ENCODE measurements at places on chromosomes 4 and X. TPM values are rescaled to one million over a fixed set of nuclear protein-coding genes. Genes with fewer than 3 reads are reported as not detected.

The EIF1AX gene
- total RNA-seq, result 51.1 TPM

The IL3RA gene
- total RNA-seq, result not detected

The RIBC1 gene
- 1.6 TPM for total RNA-seq

The TAB3 gene
- 14.7 TPM for total RNA-seq

GRCh38 chr4:104420766-104421165 lies 73.9 kb downstream of the CXXC4 start:
- no peaks in the 10 kb centered on the region for H3K4me1 ChIP-seq
- H3K27me3 ChIP-seq, result peaks cover 9% of the 10 kb centered on the region
- no peak for DNase-seq
- no peak overlapping the region for H3K27ac ChIP-seq

- peaks cover 4% of the 10 kb centered on the region for H3K4me1 ChIP-seq
- H3K27ac ChIP-seq, result no peak overlapping the region
- H3K4me3 ChIP-seq, result no peak overlapping the region
Measured at GRCh38 chr4:89447543-89447942, 139.9 kb upstream of the GPRIN3 start.

DNA sequence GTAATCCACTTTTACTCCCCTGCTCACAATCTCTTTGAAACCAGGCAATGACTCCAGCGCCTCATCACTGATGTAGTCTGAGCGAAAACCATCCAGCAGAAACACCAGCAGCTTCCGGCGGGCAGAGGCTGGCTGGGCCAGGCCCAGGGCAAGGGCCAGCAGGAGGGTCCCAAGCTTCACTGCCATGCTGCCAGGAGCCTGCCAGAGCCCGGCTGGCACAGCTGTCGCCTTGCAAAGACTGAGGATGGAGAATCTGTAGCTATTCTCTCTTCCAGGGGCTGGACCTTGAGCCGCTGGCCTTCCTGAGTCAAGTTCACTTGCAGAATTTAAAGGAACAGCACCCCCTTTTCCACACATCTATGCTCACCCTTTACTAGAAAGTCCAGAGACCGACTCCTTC lies at the start of gene ENPP6:
ENPP6 (minus strand) TSS at position 240 of the 400 bp plus-strand sequence; CDS start at position 186, 54 bp downstream.
- H3K4me1 ChIP-seq, result no peaks in the 10 kb centered on the region
- no peak within 1 kb of the TSS for H3K27ac ChIP-seq
- H3K36me3 ChIP-seq, result no peaks in the 10 kb centered on the region
- peaks cover 32% of the 10 kb centered on the region for H3K27me3 ChIP-seq

GRCh38 chr4:118226311-118227010 lies 126.3 kb downstream of the PRSS12 start:
- H3K27ac ChIP-seq, result no peak overlapping the region
- H3K27me3 ChIP-seq, result no peaks in the 10 kb centered on the region
- no peaks in the 10 kb centered on the region for H3K36me3 ChIP-seq
- no peak overlapping the region for H3K4me3 ChIP-seq
- no peak for DNase-seq
- H3K4me1 ChIP-seq, result no peaks in the 10 kb centered on the region

DNA sequence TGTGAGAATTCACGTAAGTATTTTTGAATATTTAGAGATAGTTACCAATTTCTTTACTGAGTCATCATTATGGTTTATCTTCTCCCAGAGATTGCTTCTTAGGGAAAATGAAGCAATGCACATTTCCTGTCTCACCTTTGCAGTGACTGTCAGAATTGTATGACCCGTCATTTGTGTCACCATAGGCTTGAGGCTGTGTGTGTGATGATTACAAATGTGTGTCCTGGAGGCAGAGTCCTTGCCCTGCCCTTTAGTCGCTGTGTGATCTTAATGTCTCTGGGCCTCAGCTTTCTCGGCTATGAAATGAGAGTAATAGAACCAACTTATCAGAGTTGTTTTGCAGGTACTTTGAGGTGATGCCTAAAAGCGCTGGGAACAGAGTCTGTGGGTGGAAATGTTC lies 13.9 kb downstream of the HCCS start:
- H3K27ac ChIP-seq, result no peak overlapping the region
- no peaks in the 10 kb centered on the region for H3K27me3 ChIP-seq
- H3K4me3 ChIP-seq, result no peak overlapping the region
- peaks cover 26% of the 10 kb centered on the region for H3K36me3 ChIP-seq
- no peaks in the 10 kb centered on the region for H3K4me1 ChIP-seq

- DNase-seq, result no peak
- H3K4me3 ChIP-seq, result no peak overlapping the region
- no peaks in the 10 kb centered on the region for H3K4me1 ChIP-seq
- no peaks in the 10 kb centered on the region for H3K36me3 ChIP-seq
- no peaks in the 10 kb centered on the region for H3K27me3 ChIP-seq
Measured at GRCh38 chr4:175511861-175512260, 300.2 kb downstream of the GPM6A start.

- H3K4me3 ChIP-seq, result no peak overlapping the region
- H3K27me3 ChIP-seq, result no peaks in the 10 kb centered on the region
- H3K36me3 ChIP-seq, result no peaks in the 10 kb centered on the region
- no peak overlapping the region for H3K27ac ChIP-seq
Measured at GRCh38 chr4:77251751-77252150, 94.7 kb downstream of the CCNG2 start.

DNA sequence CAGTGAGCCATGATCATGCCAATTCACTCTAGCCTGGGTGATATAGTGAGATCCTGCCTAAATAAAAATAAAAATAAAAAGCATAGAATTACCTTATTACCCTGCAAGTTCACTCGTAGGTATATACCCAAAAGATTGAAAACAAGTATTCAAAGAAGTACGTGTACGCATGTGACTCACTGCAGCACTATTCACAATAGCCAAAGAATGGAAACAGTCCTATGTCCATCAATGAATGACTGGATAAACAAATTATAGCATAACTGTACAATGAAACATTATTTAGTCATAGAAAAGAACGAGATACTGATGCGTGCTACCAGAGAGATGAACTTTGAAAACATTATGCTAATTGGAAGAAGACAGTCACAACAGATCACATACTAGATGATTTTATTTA lies 204.6 kb upstream of the DIAPH2 start:
- peak overlapping the region; percentile 68 for H3K27ac ChIP-seq
- H3K4me1 ChIP-seq, result peaks cover 34% of the 10 kb centered on the region
- H3K27me3 ChIP-seq, result no peaks in the 10 kb centered on the region
- no peak overlapping the region for H3K4me3 ChIP-seq
- H3K36me3 ChIP-seq, result no peaks in the 10 kb centered on the region

DNA sequence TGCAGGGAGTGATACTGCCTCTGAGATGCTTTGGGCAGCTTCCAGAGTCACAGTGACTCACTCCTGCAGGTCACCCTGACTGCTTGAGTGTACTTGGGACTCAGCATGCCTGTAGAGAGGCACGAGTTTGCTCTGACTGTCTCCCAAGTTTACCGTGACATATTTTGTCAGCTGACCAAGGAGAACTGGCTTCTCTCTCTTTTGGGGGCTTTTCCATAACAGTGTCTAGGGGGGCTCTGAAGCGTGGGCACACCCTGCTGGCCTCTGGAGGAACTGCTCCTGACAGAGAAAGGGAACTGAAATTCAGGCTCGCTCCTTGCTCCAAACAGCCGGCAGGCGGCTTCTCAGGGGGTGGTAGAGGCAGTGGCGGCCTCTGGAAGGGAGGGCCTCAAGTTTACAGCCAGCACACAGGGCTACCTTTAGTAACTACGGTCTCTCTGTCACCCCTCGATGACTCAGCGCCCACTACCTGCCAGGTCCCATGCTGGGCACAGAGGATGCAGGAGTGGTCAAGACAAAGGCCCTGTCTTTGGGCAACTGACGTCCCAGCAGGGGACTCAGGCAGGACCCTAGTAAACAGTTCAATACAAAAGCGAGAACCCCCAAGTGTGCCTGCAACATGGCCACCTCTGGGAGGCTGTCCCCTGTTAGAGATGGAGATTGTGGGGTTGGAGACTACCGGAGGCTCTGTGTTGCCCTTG lies 17.8 kb downstream of the ZNF185 start:
- H3K4me3 ChIP-seq, result no peak overlapping the region
